ENCODE measurements at places on chromosomes 16 and 17.

DNA sequence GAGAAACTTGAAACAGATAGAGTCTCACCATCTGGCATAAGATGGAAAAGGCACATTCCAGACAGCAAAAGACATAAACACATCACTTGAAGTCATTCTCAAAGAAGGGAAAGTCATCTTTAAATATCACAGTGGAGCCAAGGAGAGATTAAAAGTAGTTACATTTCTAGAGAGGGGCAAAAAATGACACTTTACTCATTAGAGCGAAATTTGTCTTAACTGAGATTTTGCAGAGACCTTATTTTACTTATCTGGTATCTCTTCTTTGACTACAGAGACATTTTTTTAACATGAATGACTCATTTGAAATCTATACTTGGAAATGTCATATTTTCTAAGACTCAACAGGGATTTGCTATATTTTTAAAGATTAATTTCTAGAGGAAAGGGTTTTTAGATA lies 339.0 kb upstream of the KIF2B start:
- no peak for DNase-seq

GRCh38 chr17:50818261-50818660 lies 17.1 kb upstream of the WFIKKN2 start:
- DNase-seq = no peak

DNA sequence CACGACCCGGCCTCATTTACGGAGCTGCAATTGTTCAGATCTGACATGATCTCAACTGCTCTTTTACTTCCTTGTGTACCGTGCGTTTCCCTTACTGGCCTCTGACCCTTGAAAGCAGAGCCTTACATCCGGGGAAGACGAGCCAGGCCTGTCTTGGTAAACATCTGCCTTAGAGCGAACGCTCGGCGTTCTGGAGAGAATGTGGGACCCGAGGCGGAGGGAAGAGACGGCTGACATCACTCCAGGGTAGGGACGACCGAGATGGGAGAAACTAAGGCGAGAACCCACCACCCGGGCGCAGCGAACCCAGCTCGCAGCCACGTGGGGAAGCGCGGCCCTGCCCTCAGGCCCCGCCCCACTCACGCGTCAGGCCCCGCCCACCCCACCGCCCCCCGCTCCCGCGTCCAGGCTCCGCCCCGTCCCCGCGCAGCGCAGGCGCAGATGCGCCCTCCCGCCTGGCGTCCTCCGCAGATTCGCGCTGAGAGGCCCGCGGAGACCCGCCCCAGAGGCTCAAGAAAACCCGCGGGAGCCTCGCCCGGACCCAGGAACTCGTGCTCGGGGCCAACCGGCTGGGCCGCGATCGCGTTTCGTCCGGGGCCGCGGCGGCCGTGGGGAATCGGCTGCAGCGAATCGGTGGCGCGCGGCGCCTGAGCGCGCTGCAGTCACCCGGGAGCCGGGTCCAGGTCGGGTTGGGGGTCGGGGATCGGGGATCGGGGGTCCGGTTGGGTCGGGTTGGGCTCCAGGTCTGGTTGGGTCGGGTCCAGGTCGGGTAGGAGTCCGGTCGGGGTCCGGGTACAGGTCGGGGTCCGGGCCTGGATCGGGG lies at the start of gene TELO2:
TSS of gene TELO2 (plus strand) at position 438 of the 823 bp plus-strand sequence. CDS start 922 bp downstream, outside the sequence.
- peak; percentile 82 for DNase-seq

- no peak for DNase-seq
These were observed 89.4 kb downstream of the ADCY9 start for GRCh38 chr16:4026854-4027253.

Measured in CD4-positive, alpha-beta T cell (primary cell).